ENCODE measurements at places on chromosomes 2 and 18. TPM values are rescaled to one million over a fixed set of nuclear protein-coding genes. Genes with fewer than 3 reads are reported as not detected.

- DNase-seq: no peak
Measured at GRCh38 chr2:164839914-164840457, 1.6 kb downstream of the COBLL1 start.

- no peak for DNase-seq
Measured at GRCh38 chr2:118084491-118085089, 3.7 kb upstream of the INSIG2 start.

- no peak for DNase-seq
Measured at GRCh38 chr2:199830531-199830930, 20.5 kb downstream of the FTCDNL1 start.

- peak; percentile 13 for DNase-seq
Measured at GRCh38 chr18:70288851-70289328, at the start of gene SOCS6. TSS of gene SOCS6 (plus strand) at chr18:70289045. CDS start at chr18:70324669, 35,624 bp downstream.

GRCh38 chr2:134550566-134551164, 168.1 kb downstream of the TMEM163 start:
- no peak for DNase-seq

DNA sequence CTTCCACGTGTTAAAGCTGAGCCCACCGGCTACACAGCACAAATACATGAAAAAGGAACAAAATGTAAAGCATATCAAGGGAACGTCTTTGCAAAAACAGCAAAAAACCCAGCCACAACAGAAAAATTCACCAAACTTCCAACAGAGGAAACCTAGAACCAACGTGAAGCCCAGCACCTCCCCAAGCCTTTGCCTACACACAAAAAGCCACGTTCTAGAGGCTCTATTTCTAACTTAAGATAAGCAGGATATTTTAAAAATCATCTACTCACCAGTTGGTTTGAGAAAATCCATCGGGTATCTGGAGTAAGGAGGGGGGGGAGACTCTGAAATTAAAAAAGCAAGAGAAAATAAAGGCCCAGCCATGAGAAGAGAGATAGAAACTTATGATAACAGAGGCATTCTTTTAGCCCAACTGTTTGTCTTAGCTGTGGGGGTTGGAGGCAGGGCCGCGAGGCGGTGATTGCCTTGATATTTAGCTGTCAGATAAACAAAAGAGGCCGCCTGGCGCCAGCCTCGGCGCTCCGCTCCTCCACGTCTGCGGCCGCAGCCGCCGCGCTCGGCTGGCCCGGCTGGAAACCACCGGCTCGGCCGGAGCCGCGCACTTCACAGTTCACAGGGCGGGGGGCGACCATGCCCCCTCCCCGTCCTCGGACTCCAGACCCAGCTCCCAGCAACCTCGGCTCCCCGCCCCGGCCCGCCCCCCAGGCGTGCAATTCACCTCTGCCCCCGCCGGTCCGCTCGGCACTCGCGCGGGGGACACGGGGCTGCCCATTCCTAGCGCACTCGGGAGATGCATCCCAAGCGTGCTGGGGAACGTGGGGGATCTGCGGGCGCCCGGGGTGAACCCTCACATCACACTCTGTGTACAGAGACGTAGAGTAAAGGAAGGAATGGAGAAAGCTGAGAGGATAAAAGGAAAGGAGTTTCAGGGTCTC, 2.4 kb downstream of the SMAD7 start:
- DNase-seq: no peak

DNA sequence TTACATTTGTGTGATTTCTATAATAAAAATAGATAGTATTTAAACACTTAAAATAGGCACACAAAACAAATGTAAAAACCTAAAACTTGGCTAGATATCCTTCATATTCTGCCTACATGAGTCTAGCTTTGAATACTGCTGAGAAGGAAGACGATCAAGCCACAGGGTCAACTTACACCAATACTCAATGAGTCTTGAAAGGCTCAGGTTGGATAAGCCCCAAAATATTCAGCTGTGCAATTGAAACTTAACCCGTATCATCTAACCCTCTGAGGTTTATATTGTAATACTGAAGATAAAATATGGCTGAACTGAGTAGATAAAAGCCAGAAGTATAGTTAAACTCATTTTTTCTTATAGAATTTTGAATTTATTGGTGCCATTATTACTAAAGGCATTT, 313.0 kb upstream of the NRXN1 start:
- DNase-seq: no peak

- DNase-seq: no peak
Measured at GRCh38 chr2:107607054-107607453, 219.6 kb upstream of the RGPD4 start.

DNA sequence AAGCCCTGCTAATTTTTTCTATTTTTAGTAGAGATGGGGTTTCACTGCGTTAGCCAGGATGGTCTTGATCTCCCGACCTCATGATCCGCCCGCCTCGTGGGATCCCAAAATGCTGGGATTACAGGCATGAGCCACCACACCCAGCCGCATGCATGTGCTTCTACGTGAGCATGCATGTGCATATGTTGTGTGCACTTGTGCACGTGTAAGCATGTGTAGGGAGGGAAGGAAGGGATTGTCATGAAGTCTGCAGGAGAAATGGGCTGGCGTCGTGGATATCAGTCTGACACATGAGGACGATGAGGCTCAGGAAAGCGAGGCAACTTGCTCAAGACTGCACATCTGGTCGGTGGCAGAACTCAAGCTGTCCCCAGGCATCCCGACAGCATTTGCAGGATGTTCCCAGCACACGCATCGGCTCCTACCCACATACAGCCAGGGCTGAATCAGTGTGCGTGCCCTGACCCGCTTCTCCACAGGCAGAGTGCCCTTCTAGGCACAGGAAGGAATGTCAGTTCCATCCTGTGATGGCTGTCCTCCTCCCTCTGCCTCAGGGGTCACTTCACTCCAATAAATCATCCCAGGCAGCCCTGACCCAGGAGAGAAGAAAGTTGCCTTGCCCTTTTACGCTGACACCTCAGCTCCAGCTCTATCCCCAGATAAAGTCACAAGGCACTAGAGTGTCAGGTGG, 49.9 kb upstream of the SLC14A2 start:
- DNase-seq: no peak

DNA sequence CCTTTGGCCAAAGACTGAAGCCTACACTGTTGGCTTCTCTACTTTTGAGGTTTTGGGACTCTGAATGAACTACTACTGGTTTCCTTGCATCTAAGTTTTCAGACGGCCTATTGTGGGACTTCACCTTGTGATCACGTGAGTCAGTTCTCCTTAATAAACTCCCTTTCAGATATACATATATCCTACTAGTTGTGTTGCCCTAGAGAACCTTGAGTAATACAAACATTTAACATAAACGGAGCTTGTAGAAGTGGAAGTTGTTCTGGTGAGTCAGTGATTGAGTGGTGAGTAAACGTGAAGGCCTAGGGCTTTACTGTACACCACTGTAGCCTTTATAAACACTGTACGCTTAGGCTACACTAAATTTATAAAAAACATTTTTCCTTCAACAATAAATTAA, 107.2 kb upstream of the CDH2 start:
- DNase-seq: no peak

- no peak for DNase-seq
Measured at GRCh38 chr18:6086731-6087130, 191.4 kb upstream of the TMEM200C start.

GRCh38 chr2:67408346-67408745, 11.2 kb downstream of the ETAA1 start:
- DNase-seq: no peak

- DNase-seq: no peak
Measured at GRCh38 chr2:166106431-166107015, 21.3 kb downstream of the SCN1A start.

GRCh38 chr2:75666911-75667310, 20.3 kb downstream of the MRPL19 start:
- DNase-seq: no peak

DNA sequence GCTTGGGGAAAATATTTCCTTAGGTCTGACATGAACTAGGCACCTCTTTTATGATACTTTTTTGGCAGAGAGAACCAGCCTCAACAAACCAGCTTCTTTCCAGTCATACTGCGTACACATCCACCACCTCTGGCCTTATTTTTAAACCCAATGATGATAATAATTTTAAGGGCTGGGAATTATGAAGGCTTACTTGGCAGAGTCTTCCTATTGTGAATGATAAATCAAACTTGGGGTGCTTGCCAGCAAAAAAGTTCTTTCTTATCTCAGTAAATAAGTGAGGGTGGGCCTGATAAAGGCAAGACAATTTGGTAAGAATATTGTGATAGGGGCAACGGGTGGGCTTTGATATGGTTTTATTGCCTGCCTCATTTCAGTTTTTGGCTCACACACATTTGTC, 1230.2 kb upstream of the ZEB2 start:
- no peak for DNase-seq

GRCh38 chr2:144914113-144914512, 394.2 kb upstream of the ZEB2 start:
- no peak for DNase-seq

GRCh38 chr2:27493948-27494283, 1.1 kb downstream of the FNDC4 start:
- DNase-seq: no peak

The KCNIP3 gene
- 0.71 TPM for total RNA-seq

The KCNS3 gene
- total RNA-seq: 25.8 TPM

The KCNK3 gene
- total RNA-seq: 1.5 TPM

The WIPF1 gene
- 4.5 TPM for total RNA-seq

The SLC5A7 gene
- not detected for total RNA-seq

The TRIM43 gene
- total RNA-seq: not detected

The SLC8A1 gene
- 2.3 TPM for total RNA-seq

The CAB39 gene
- 125 TPM for total RNA-seq

The PUM2 gene
- total RNA-seq: 29.8 TPM

The FOXI3 gene
- total RNA-seq: not detected

The MFSD2B gene
- total RNA-seq: not detected

The ATL2 gene
- total RNA-seq: 130 TPM

The ASXL2 gene
- total RNA-seq: 24.5 TPM

All from gastrocnemius medialis (tissue), 4 donors.